EH (cell line): ENCODE measurements at places on chromosomes 2 and 18.

DNA sequence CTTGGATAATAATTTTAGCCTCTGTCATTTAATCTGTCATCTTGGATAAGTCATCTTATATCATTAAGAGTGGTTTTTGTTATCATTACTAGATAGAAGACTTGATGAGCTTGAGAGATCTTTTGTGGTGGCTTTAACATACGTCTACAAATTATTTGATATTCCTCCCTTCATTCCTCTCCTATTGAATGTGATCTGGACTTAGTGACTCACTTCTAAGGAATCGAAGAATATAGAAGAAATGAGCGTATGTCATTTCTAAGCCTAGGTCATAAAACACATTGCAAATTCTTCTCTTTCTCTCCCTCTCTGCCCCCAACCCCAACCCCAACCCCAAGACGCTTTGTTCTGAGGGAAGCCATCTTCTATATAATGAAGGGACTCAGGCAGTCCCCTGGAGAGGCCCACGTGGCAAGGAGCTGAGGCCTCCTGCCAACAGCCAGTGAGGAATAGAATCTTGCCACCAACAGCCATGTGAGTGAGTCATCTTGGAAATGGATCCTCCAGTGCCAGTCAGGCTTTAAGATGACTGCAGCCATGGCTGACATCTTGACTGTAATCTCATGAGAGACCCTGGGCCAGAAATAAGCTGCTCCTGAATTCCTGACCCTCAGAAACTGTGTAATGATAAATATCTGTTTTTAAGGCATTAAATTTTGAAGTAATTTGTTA lies 221.6 kb upstream of the SP5 start:
- no peak for DNase-seq

- no peak for DNase-seq
Observed at GRCh38 chr2:23399674-23400261, 14.8 kb downstream of the KLHL29 start.

GRCh38 chr2:29164091-29164846 lies 49.1 kb downstream of the CLIP4 start:
- DNase-seq, result no peak

GRCh38 chr2:164439885-164440284 lies 181.4 kb downstream of the GRB14 start:
- no peak for DNase-seq

DNA sequence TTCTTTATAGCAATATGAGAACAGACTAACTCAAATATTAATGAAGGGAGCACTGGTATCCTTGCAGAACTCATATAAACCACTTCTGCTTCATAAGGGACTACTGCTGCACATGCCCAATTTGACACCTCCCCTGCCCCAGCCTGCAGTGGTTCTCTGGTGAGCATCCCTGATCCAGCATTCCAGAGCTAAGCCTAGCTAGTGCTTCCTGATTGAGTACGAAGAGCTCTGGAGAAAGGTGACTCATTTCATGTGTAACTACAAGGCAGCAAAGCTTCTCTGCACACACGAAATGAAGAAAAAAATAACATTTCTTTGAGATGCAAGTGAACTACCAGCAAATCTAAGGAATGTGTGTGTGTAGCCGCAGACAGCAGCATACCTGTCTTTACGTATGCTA lies 22.8 kb upstream of the ADNP2 start:
- peak; percentile 24 for DNase-seq
